ENCODE measurements at places on chromosomes 1 and 21. TPM values are rescaled to one million over a fixed set of nuclear protein-coding genes. Genes with fewer than 3 reads are reported as not detected.

SPRR2D gene
- total RNA-seq: not detected

DNA sequence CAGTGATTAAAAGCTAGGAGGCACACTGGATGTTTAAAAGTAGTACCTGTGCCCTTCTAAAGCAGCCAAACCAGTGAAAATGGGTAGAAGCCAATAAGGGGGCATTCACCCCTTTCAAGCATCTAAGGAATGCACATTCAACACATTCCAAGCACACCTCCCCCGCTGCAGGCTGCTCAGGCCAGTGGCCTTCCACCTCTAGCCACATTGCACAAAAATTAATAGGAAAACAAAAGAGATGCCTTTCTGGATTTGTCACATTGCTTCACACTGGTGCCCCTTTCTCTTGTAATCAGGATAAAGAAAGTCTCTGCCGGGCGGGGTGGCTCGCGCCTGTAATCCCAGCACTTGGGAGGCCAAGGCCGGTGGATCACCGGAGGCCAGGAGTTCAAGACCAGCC, 834.0 kb downstream of the USP25 start:
- H3K27ac ChIP-seq: no peak overlapping the region
- no peak for DNase-seq
- H3K36me3 ChIP-seq: no peaks in the 10 kb centered on the region
- no peaks in the 10 kb centered on the region for H3K4me1 ChIP-seq
- H3K4me3 ChIP-seq: no peak overlapping the region
- H3K27me3 ChIP-seq: no peaks in the 10 kb centered on the region

DNA sequence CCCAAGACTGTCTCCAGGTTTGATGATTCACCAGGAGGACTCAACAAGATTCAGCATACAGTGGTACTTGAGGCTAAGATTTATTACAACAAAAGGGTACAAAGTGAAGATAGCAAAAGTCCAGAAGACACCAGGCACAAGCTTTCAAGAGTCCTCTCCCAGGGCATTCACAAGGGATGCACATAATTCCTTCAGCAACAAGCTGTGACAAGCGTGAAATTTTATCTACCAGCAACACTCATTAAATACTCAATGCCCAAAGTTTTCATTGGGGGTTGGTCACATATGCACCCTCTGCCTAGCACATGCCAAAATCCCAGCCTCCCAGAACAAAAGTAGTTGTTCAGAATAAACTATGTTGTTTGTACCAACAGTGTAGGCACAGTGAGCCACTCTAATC, 62.3 kb downstream of the PRKACB start:
- peaks cover 1% of the 10 kb centered on the region for H3K27me3 ChIP-seq
- no peak overlapping the region for H3K4me3 ChIP-seq
- no peak for DNase-seq
- H3K4me1 ChIP-seq: no peaks in the 10 kb centered on the region

- H3K27ac ChIP-seq: no peak overlapping the region
- H3K27me3 ChIP-seq: no peaks in the 10 kb centered on the region
- H3K36me3 ChIP-seq: peaks cover 11% of the 10 kb centered on the region
- H3K4me3 ChIP-seq: no peak overlapping the region
- no peaks in the 10 kb centered on the region for H3K4me1 ChIP-seq
- no peak for DNase-seq
These were observed 82.3 kb downstream of the DENND1B start for GRCh38 chr1:197692965-197693364.

ANGPTL1 gene
- not detected for total RNA-seq

CATSPERE gene
- 1.1 TPM for total RNA-seq

GRCh38 chr21:23887725-23888306, 1719.5 kb downstream of the MRPL39 start:
- DNase-seq: no peak
- H3K4me1 ChIP-seq: no peaks in the 10 kb centered on the region
- H3K36me3 ChIP-seq: no peaks in the 10 kb centered on the region
- no peak overlapping the region for H3K4me3 ChIP-seq

DNA sequence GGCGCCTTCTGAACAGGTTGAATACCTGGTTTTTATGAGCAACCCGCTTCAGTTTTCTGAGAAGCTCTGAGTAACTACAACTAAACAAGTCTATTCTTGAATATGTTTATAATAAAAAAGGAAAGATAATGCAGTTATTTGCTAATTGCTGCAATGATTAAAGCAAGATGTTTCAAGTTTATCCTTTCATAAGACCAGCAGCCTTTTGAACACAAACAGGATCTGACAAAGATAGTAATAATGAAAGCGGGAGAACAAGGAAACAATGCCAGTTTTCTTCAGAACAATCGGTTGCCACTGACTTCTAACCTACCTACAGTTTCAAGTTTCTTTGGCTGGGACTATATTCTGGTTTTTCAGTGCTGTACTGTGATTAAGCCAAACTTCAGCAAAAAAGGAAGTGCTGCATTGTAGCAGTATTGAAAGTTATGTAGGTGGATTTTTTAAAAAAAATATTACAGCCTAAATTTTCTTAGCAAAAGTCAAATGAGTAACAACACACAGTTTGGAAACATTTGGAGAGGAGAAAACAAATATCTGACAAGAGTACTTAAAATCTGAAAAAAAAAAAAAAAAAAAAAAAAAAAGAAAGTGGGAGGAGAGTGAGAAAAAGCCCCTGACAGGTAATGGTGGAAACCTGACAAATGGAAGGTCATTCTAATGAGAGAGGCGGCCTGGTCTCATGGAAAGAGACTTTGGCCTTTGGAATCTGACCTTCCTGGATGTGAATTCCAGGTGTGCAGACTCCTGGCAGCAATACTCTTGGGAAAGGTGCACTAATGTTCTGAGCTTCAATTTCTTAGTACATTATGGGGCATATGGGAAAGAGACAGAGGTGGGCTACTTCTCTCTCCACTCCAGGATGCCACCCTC, 11.4 kb downstream of the KCNJ15 start:
- H3K36me3 ChIP-seq: no peaks in the 10 kb centered on the region
- DNase-seq: no peak
- no peak overlapping the region for H3K27ac ChIP-seq
- H3K27me3 ChIP-seq: peaks cover 7% of the 10 kb centered on the region

DNA sequence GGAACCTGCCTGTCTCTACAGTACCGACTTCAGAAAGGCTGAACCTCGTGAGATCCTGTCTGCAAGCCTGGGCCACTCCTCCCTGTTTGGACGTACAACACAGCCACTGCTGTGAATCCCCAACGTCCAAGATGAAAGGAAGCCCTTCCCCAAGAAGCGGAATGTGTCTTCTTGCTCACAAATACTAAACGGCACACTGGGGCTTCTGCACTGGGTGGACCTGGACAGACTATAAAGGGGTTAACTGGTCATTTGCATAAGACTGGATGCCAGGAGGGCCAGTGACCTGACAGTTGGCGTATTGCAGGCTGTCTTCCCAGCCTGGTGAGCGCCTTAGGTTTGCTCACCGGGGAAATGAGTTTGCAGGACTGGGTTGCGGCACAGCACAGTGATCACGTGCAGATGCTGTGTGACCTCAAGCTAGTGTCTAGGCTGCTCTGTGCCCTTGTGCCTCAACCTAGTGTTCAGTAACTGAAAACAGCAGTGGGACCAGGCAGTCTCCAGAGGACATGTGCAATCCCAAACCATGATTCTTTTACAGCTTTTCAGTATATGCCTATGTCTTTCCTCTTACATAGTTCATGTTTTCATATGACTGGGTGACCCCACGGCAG, 19.5 kb upstream of the AJAP1 start:
- H3K4me3 ChIP-seq: no peak overlapping the region
- H3K27ac ChIP-seq: no peak overlapping the region
- H3K36me3 ChIP-seq: no peaks in the 10 kb centered on the region
- no peak for DNase-seq
- H3K27me3 ChIP-seq: peaks cover 4% of the 10 kb centered on the region

DNA sequence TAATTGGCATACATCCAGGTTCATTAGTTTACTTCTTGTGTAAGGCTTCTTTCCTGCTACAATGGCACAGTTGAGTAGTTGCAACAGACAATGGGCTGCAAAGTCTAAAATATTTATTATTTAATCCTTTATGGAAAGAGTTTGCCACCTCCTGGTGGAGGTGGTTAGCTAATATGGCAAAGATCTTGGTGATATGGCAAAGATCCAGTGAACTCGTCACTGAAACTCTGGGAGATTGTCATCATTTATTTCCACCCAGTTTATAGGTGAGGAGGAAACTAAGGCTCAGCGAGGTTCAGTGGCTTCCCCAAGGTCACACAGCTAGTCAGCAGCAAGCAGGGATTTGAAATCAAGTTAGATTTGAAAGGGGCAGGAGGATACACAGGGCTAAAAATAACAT, 16.1 kb upstream of the IFFO2 start:
- H3K36me3 ChIP-seq: no peaks in the 10 kb centered on the region
- peaks cover 8% of the 10 kb centered on the region for H3K4me1 ChIP-seq
- no peak overlapping the region for H3K4me3 ChIP-seq

DNA sequence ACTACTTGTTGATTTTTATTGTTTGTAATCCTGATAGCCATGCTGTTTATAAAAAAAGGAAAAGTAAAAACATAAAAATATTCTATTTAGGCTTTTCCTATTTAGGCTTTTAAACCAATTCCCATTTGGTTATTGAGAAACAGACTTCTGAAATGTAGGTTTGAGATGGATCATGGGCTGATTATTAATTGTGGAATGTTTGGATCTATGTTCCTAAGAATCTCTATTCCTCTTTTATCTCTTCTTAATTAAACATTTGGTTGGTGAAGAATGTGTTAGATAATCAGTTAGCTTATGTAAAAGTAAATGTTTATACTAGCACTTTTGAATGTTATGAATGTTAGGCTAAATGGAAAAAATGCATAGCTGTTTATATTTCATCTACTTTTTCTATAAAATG, 97.4 kb downstream of the ATF6 start:
- no peaks in the 10 kb centered on the region for H3K27me3 ChIP-seq
- no peak for DNase-seq
- H3K27ac ChIP-seq: no peak overlapping the region
- H3K4me1 ChIP-seq: no peaks in the 10 kb centered on the region
- H3K4me3 ChIP-seq: no peak overlapping the region

Measured in endothelial cell (in vitro differentiated cells).